ENCODE measurements at places on chromosomes 2 and 18.

- no peak for DNase-seq
These were observed 74.6 kb upstream of the ARL5A start for GRCh38 chr2:151902829-151903228.

DNA sequence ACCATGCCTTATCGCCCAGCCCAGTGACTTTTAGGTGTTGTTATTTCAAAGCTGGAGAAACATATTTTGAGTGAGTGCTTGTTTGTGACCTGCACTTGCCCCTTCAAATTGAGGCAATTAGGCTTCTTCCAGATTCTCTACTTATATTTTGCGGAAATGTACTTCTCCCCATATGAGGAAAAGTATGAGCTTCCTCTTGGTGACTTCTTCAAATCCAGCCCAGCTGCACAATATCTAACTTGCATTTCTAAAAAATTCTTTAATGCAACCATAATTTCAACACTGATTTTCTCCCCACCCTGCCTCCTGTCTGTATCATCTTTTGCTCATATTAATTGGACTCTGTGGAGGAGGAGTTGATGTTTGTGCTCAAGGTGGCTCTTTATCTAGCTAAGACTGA, 391.2 kb upstream of the POU3F3 start:
- no peak for DNase-seq

- DNase-seq, result no peak
These were observed 15.5 kb upstream of the CD8A start for GRCh38 chr2:86806059-86806857.

DNA sequence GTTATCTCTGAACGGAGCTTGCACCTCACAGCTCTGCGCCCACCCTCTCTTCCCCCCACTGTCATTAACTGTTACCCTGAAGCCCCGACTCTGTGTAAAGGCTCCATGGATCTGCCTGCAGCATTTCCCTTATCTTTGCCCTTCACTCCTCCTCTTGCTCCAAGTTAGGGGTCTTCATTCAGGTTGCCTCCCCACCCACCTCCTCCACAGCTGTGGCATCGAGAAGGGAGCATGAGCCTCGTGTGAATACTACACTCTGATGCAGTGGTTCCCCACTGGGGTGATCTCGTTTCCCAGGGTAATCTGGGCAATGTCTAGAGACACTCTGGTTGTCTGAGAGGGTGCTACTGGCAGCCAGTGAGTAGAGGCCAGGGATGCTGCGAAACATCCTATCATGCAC, 51.4 kb downstream of the REEP1 start:
- no peak for DNase-seq

DNA sequence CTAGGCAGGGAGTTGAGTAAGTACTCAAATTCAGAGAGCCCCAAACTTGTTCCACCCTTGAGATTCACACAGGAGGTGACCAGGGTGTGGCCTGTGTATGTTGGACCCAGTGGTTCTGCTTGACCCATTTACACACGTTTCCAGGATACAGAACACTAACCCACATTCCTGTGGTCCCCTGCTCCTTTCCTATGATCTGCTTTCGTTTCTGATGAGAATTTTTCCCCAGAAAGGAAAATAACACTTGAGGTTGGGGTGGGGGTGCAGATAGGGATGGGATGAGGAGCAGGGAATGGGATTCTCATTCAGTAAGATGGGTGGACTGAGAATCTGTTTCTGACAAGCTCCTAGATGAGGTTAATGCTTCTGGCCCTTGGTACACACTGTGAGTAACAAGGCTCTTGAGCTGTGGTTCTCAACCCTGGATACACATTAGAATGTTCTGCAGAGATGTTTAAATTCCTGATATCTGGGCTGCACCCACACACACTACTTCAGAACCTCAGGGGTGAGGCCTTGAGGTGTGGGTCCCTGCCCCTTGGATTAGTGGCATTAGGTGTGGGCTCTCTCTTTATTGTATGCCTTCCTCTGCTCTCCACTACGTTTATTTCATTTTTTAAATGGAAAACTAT, 58.4 kb downstream of the TPGS2 start:
- DNase-seq, result no peak

Data from stimulated activated CD4-positive, alpha-beta T cell treated with anti-CD3 and anti-CD28 coated beads, Interleukin-15, amount 100 ng/mL, for 48 hours (primary cell).